ENCODE measurements at places on chromosomes 4 and X.
A peak's percentile ranks its signal among the peaks of the same experiment; 100 is the strongest.

DNA sequence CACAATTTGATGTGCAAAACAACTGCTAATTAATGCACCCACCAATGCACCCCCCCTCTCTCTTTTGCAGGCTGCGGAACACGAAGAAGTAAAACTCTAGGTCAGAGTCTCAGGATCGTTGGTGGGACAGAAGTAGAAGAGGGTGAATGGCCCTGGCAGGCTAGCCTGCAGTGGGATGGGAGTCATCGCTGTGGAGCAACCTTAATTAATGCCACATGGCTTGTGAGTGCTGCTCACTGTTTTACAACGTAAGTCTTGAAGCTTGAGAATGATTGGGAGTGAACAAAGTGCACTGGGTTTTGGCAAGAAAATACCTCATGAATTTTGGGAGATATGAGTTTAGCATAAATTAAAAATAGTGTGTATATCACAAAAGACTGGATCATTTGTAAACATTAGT lies 28.9 kb downstream of the TMPRSS11E start:
- no peak for DNase-seq

- no peak for DNase-seq
Observed at GRCh38 chr4:152327606-152328453, 208.1 kb downstream of the FBXW7 start.

DNA sequence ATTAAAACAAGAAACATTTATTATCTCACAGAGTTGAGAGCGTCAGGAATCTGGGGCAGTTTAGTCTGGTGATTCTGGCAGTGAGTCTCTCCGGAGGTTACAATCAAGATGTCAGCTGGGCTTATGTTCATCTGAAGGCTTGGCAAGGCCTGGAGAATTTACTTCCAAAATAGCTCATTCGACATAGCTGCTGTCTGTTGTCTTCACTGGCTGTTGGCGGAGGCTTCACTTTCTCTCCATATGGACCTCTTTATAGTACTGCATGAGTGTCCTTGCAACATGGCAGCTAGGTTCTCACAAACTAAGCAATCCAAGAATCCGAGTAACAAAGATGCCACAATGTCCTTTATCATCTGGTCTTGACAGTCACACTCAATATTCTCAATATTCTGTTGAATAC lies 70.2 kb upstream of the ADGRL3 start:
- no peak for DNase-seq

DNA sequence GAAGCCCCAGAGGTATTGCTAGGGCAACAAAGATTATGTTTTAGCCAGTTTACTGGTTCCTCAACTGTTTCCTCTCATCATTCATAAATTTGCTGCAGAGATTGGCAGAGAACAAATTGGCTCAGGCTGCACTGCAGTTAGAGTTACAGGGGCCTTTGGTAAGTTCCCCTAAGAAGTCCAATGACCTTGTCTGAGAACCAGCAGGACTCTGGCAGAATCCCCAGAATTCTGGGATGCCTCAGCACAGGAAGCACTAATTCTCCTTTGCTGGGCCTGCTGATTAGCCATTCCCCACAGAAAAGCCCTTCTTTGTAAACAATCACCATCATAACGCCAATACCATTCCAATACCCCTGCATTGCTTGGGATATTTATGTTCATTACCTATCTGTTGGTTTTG lies 151.3 kb downstream of the USP46 start:
- no peak for DNase-seq

DNA sequence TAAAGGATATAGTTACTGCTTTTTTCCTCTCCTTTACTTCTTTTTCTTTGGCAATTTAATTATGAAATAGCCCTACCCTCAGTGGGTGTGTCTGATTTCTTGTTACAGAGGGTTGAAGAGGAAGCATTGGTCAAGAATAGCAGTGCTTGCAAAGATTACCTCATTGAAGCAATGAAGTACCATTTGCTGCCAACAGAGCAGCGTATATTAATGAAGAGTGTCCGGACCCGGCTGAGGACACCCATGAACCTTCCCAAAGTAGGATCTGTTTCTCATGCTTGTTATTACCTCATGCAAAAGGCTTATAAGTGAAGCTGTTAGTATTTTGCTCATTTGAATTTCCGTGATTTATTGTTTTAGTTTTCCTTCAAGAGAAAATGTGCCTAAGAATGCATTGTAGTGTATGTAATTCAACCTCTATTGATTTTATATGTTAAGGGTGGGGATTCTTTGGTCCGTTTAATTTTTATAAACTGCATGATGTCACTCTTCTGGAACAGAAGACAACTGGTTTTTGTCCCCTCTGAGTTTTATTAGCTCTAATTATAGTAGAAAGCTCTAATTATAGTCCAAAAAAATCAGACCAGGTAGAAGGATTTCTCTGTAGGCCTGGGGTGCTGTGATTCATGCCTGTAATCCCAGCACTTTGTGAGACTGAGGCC lies 27.9 kb upstream of the MSMO1 start:
- DNase-seq = no peak

GRCh38 chrX:150100261-150100660 lies 162.0 kb upstream of the EOLA2 start:
- DNase-seq = no peak

DNA sequence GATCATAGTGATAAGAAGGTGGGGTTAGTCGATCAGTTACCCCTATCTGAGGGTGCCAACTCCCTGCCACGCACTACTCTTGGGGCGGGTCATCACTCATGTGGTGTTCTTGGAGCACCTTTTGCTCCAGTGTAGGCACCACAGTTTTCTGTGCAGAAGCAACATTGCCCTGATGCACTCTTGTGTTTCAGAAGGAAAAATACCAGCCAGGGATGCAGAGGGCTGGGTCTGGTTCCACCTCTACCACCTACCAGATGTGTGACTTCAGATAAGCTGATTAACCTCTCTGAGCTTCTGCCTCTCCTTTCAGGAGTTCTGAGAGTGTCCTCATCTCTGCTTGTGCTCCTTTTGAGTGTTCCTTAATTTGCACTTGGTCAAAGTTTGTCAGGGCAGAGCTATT lies 29.9 kb upstream of the PROM1 start:
- DNase-seq = no peak

DNA sequence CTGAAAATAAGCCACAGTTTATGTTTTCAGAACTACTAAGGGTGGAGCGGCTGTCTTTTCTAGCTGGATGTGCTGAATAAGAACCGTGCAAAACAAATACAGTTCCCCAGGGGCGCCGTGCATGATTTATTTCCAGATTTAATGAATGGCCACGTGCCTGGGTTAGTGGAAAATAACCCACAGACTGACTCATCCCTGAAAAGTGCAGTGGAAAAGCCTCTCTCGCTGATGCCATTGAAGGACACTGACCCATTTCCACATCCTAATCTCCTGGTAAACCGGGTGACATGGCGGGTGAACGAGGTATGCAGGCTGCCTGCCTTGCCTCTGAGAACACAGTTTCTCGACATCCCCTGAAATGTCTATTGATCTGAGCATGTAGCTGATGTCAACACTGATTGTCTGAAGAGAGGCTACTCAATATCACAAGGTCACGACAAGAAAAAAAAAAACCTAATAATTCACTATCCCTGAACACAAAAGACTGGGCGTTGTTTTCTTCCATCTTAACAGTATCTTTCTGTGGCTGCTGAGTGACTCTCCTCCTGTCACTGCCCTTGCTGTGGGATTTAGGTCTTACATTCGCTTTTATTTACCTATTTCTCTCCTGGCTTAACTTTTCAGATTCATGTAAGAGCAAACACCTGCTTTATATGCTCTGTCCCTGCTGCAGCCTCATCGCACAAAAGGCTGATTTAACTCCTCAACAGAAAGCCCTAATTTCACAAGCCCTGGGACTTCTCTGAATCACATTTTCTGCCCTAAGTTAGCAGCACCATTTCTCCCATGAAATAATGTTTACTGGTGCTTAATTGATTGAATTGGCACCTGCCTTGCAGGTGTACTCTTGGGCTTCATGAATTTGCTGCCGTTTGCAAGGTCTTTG lies 76.9 kb upstream of the SCOC start:
- DNase-seq = peak; percentile 74

- DNase-seq = peak; percentile 60
Observed at GRCh38 chr4:76147454-76148141, 599 bp downstream of the NUP54 start.

DNA sequence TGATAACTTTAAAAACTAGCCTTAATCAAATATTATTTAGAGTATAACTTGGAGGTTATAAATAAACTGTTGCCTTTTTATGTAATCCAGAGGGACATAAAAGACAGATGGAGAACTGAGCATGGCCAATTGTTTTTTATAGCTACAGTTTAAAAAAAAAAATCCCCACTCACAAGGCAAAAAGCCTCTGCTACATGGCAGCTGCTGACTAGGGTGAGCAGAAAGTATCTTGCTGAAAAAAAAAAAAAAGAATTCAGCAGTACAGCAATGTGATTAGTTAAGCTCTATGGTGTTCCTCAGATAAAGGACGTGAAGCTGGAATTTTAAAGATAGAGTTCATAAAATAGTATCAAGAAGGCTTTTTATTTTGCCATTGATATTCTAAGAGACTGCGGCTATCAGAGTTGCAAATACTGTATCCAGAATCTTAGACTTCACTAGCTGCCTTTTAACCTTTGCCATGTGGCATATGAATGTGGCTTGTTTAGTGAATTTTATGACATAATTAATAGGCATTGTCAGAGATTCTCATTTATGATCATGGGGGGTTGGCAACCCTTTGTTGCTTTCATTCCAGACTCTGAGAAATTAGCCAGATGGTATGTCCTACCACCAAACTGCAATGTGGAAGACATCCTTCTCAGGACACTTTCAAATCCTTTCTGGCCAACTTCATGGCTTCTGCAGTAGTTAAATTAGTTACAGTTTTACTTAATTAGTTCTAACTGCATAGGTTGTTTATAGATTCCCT lies 498.0 kb downstream of the STPG2 start:
- no peak for DNase-seq

GRCh38 chrX:139002319-139002718 lies 290.8 kb upstream of the FGF13 start:
- no peak for DNase-seq

GRCh38 chr4:181662383-181662782 lies 580.8 kb upstream of the TENM3 start:
- DNase-seq = peak; percentile 33

DNA sequence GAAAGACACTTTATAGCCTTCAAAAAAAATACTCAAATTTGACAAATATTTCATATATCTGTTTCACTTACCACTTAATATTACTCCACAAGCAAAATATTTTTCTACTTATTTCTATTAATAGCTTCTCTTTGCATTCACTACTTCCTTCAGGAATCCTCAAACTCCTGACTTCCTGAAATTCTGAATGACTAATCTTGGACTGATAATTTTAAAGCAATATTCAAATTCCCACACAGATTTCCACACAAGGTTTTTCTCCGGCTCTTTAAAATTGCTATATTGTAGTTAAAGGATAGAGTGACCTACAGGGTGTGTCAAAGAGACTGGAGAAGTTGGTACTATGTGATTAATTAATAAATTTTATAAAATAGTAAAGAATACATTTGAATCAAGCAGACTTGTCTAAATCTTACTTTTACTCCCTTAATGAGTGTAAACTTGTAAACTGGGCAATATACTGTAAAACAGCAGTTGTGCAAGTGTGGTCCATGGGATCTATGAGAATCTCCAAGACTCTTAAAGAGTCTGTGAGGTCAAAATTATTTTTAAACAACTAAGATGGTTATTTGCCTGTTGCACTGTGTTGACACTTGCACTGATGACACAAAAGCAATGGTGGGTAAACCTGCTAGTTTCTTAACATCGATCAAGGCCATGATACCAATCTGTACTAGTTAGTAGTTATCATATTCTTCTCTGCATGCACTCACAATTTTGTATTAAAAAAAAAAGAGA lies 44.5 kb downstream of the ANKRD17 start:
- DNase-seq = no peak

DNA sequence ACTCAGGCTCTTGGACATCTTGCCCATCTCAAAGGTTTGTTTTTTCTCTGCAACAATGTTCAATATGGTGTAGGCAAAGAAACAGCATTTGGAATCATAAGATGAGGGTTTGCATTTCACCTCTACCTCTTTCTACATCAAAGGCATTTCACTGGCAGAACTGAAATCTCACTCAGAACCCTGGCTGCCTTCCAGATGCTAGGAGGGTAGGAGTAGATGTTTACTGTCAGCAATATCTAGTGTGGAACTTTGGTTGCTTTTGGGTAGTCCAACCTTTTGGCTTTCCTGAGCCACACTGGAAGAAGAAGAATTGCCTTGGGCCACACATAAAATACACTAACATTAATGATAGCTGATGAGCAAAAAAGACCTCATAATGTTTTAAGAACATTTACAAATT lies 297.0 kb upstream of the KLF3 start:
- no peak for DNase-seq

DNA sequence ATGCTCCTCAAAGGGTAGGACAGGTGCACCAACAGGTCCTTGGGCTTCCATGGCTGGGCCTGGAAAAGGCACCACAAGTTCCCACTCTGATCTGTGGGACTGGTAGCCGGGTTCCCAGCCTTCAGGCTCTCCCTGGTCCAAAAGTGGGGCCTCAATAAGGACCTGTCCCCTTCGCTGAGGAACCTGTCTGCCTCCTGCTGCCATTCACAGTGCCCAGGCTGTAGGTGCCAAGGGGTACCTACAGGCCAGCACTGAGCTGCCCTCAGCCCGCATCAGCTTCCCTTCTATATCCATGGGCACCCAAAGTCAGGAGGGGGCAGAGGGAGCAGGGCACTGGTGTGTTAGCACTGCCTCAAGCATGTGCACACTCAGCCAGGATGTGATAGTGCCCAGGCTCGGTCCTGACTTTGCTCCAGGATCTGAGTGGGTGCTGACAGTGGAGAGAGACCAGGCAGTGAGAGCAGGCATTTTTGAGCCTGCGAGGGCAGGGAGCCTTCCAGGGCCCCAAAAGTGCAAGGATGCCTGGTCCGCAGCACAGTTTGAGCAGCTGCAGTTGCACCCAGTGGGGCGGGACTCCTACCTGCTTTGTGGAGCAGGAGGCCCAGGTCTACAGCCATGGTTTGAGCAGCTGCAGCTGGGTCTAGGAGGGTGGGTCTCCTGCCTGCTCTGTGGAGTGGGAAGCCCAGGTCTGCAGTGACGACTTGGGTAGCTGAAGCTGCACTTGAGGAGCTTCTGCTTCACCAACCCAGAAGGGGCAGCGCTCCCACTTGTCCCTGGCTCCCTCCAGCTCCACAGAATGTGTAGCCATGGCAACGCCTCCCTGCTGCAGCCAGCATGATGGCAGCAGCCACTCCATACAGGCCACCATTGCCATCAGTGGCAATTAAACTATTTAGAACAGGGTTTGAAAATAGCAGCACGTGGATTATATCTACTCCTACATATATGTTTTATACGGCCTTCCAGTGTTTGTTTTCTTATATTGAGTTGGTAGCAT lies 376.4 kb downstream of the KCTD8 start:
- DNase-seq = no peak

GRCh38 chrX:100410901-100411801 lies 1.1 kb upstream of the PCDH19 start:
- no peak for DNase-seq

DNA sequence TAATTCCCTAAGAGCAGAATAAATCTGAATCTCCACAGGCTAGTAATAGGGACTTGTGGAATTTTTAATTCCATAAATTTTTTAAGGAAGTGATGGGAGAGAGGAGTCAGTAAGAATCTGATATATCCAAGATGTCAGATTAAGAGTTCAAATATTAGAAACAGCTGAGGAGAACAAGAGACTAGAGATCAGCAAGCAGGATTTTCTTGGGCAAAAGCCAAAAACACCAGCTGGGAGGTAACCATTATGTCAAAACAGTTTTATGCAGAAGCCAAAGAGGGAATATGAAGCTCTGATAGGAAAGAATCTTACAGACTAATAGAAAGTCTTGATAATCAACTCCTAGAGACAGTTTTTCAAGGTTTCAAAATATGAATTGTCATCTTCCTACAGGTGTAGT lies 72.2 kb upstream of the RBPJ start:
- DNase-seq = no peak

Measured in HS-5 (cell line).